H9 (cell line): ENCODE measurements at places on chromosomes 3 and 15.

DNA sequence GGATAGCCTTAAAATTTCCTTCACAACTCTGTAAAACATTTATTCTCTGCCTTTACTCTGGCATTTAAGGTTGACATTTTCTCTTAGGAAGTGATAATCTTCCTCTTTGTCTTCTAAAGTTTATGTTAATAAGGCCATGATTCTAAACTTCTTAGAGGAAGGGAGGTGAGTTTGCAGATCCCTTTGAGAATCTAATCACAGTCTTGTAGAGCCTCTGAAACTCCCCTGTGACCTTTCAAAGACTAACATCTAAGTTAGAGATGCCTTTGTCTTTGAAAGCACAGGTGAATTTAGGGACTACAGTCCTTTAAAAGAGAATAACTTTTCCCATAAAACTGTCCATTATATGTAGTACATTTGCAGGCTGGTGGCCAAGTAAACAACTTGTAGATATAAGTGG is 115.1 kb downstream of the PLCL2 start:
- no peak for DNase-seq

GRCh38 chr3:41265011-41265545 is 65.8 kb downstream of the CTNNB1 start:
- no peak for DNase-seq

DNA sequence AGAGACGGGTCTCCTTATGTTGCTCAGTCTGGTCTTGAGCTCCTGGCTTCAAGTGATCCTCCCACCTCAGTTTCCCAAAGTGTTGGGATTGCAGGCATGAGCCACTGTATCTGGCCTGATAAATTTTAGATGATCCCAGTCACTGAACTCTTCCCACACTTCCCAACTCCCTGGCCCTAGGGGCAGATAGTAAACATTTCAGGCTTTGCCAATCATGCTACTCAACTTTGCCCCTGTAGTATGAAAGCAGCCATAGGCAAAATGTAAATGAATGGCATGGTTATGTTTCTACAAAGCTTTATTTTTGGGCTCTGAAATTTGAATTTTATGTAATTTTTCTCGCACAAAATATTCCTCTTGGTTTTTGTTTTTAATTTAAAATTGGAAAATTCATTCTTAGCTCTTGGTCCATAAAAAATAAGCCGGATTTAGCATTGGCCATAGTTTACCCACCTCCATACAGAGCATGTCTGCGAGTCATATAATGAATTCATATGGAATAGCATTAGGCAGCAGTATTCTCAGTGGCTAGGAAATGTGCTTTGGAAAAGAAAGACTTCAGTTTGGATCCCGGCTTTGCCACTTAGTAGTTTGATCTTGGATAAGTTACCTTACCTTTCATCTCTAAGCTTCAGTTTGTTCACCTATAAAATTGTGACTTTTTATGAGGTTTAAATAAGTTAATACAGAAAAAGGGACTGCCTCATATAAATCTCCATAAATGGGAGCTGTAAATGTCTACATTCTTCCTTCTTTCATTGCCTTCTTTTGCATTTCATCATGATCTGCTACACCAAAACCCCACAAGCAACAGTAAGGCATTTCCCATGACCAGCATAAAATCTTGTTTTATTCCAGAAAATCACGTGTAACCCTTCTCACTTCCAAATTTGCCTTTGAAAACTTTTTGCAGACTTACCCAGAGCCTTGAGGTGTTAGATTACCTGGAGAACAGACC is 360.3 kb upstream of the TPM1 start:
- no peak for DNase-seq

GRCh38 chr3:70984776-70985482 is 598.6 kb downstream of the FOXP1 start:
- DNase-seq = no peak

DNA sequence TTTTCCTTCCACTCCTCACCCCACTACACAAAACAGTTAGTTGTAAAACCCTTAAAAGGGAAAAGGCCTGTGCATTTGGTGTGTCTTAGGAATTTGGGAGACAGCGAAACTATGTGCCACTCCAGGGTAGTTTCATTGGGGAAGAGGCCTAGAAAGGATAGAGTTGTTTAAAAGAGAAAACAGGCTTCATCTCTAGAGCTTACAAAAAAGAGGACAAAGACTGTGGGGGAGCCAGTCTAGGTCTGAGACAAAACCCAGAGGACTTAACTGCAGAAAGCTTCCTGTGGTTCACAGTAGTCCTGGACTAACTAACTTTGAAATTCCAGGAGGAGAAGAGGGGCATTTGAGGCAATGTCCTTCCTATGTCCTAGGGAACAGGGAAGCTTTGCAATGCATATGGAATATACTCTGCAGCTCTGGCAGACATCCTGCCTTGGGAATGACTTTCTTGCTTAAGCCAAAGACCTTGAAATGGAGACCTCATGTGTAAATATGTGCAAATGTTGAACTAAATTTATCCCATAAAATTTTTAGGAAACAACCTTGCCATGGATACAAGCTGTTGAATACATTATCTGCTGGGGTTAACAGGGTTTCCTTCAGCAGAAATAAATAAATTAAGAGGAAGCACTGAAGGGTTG is 159.4 kb downstream of the LSAMP start:
- no peak for DNase-seq

- no peak for DNase-seq
These were observed 28.3 kb downstream of the RPLP1 start for GRCh38 chr15:69480932-69481331.

- DNase-seq = no peak
These were observed 19.3 kb downstream of the GRK7 start for GRCh38 chr3:141782386-141782932.

DNA sequence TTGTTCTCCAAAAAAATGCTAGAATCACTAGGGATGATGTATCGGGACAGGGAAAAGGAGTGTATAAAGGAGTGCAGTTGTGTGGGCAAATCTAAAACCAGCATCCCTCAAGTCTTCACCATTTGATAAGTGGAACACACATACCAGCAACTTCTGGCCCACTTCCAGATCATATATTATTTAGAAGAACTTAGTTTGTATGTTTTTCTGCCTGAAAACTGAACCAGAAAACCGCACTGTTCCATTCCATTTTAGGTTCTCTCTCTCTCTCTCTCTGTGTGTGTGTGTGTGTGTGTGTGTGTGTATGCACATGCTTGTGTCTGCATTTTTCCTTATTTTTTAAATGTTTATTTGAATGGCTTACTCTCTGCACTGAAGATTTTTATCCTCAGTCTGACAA is 93.5 kb downstream of the SERPINI1 start:
- DNase-seq = no peak

GRCh38 chr15:98727115-98728040 is 79.0 kb downstream of the IGF1R start:
- DNase-seq = peak; percentile 88

DNA sequence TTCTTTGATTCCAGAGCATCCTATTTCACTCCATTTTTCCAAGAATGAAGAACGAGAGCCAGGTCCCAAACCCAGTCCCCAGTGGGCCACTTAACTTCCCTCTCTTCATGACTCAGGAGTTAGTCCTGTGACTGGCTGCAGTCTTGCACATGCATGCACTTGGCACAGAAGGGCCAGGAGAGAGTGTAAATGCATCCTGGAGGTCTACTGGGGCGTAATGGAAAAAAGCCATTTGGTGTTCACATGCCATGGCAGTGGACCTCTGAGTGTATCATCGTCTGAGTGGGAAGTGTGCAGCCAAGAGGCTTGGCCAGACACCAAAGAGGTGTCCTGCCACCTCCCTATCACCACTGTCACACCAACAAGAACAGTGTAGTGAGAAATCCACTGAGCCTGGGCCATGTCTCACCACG is 15.1 kb upstream of the RFTN1 start:
- DNase-seq = no peak

DNA sequence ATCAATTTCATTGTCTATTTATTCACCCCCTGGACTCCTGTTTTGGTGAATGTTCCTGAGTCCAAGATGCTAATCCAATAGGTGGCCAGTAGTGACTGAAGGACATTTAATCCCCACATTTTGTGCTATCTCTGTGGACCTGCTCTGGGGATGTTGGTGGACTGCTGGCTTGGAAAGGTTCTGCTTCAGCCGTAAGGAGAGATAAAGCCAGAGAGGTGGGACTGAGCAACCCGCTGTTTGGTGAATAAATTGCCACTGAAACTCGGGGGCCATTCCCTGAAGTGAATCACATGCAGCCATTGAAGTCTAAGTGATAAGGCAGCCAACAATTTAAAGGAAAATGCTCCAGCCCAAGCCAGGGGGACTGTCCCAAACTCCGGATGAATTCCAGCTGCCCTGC is 1.6 kb upstream of the ABHD6 start:
- no peak for DNase-seq

DNA sequence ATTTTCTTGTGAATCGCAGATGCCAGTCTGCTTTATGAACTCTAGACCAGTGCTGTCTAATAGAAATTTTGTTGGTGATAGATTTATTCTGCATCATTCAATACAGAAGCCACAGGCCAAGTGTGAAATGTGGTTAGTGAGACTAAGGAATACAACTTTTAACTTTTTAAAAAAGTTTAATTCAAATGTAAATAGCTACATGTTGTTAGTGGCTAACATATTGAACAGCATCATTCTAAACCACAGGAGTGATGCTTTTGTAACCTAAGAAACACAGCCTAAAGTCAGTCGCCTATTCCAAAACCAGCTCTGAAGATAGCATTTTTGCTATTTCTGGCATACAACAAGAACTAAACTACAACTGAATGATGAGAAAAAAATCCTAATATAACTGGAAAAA is 164.8 kb upstream of the CBLB start:
- DNase-seq = no peak

DNA sequence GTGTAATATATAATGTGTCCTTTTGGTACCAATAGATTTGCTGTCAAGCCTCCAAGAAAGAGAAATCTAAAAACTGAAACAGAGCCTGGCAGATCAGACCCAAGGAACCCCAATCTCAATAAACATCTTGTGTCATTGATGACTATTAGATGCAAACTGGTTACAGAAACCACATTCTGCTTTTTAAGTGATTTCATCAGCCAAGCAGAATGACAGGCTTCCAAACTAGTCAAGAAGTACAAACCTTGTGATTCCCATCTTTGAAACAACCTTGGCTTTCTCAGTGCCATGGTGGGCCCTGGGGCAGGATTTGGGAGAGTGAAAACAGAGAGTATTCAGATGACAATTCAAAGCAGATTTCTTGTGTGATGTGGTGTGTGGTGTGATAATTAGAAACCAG is 45.6 kb upstream of the STRIT1 start:
- no peak for DNase-seq

- no peak for DNase-seq
These were observed 7.3 kb downstream of the MCTP2 start for GRCh38 chr15:94238539-94239118.

DNA sequence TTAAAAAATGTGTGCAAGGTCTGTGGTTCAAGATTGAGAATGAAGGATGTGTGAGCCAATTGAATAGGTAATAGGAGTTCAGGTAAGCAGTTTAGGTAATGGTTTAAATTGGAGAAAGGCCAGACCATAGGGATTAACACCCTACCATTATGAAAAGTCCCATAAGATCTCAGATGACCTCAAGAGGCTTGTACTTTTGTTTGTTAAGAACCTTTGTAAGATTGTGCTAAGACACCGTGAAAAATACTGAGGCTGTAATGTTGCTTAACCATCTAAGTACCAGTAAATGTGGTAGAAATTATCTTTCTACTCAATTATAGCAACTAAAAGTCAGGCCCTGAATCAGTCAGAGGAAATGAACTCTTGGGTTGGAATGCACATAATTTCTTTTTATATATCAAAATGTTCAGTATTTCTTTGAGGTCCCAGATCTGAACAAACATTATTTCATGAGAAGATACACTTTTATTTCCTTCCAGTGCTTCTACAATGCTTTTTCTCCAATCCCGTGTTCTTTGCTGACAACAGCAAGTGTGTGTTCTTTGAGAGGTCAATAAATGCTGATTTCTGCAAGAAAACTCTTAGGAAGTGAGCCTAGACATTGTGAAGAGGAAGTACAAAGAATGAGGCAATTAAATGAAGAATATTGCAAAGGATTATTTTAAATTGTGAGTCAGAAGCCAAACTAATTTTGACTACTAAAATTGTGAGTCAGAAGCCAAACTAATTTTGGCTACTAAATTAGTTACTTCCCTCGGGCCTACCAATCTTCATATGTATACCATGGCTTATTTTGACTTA is 66.4 kb downstream of the TCF12 start:
- DNase-seq = no peak

GRCh38 chr3:126452213-126452612 is 23.5 kb downstream of the ZXDC start:
- DNase-seq = no peak

GRCh38 chr3:10475983-10476382 is 29.4 kb downstream of the ATP2B2 start:
- DNase-seq = no peak

GRCh38 chr3:80914854-80915253 is 846.6 kb downstream of the GBE1 start:
- no peak for DNase-seq

DNA sequence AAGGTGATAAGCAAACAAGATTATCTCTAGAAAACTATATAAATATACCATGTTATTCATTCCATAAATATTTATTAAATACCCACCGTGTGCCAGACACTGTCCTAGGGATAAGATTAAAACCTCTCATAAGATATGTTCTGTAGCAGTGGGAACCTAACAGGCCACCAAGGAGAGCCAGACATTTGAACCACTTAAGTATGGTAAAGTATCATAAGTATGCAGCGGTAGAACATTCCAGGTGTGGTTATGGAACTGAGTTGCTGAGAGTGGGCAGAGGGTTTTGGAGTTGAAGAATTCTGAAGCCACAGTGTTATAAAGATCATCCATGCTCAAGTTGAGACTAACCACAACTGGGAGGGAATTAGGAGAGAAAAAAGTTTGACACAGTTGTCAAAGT is 14.7 kb downstream of the FILIP1L start:
- no peak for DNase-seq

DNA sequence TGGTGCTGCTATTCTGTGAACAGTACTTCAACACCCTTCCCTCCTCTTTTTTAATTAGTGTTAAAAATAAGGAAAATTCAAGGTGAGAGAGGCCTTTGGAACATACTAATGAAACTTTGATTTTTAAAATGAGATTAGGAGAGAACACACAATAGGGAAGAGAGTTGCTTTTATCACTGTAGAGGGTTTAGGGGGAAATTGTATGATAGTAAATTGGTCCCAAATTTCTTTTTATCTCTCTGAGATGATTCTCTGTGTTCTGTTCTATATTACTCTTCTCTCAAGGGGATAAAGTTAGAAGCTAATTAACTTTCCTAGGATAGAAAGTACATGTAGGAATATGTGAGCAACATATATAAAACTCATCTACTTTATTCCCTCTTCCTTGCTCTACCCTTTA is 40.8 kb downstream of the ZFAND6 start:
- no peak for DNase-seq

DNA sequence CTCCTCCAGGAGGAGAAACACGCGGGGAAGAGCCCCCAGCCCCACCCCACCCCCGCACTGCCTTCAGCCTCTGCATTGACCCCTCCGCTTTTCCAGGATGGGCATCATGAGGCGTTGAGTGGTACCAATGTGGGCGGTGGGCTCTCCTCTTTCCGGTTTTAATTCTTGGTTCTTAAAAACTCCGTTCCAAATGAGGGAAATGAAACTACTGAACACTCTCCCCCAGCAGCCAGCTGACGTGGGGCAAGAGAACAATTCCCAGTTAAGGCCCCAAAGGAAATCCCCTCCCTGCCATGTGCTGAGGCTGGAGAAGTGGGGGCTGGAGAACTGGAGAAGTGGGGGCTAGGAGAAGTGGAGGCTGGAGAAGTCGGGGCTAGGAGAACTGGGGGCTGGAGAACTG is 5.3 kb upstream of the NRROS start:
- no peak for DNase-seq

GRCh38 chr3:58577269-58577821 is at the start of gene FAM107A:
Gene FAM107A, minus strand, starts transcription at chr3:58577391. Its CDS starts 7,531 bp downstream, at chr3:58569860.
- peak; percentile 85 for DNase-seq

GRCh38 chr15:85618956-85619491 is 175.7 kb downstream of the KLHL25 start:
- DNase-seq = peak; percentile 56
